Stimulated activated CD8-positive, alpha-beta memory T cell treated with anti-CD3 and anti-CD28 coated beads, Interleukin-7, amount 100 ng/mL, for 1 hour (primary cell): ENCODE measurements at places on chromosomes 7 and 10.

- no peak for DNase-seq
These were observed 120.8 kb downstream of the CDH23 start for GRCh38 chr10:71517298-71518169.

DNA sequence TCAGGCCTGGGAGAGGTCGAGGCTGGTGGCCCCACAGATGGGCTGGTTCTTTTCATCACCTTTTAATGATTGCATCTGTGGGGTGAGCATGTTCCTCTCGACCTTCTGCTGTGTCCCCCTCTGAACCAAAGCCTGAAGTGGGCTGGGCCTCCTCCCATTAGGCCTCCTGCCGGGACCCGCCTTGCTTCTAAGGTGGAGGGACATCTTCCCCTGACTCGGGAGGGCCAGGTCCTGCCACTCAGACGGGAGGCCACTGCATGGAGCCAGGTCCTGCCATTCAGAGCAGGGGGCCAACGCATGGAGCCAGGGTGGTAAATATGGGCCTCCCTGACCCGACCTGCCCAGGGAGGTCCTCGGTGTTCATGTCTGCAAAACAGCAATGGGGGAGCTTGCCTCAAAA is 188.4 kb downstream of the EBF3 start:
- DNase-seq: no peak

GRCh38 chr10:102970562-102971340 is 52.7 kb downstream of the CNNM2 start:
- no peak for DNase-seq

DNA sequence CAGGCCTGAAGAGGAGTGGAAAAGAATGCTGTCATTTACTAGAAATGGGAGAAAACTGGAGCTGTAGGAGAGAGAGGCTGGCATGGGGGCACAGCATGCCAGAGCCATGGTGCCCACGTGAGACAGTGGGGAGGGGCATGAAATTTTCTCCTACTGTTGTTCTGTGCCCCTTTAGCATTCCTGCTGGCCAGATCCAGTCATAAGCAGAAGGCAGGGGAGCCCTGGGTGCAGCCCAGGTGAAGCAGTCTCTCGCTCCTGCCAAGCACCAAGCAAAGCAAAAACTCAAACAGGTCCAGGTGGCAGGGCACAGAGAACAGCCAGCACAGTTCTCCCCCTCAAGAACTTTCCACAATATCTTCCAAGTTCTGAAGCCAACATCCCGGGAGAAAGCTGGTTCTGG is 383.2 kb downstream of the TCERG1L start:
- no peak for DNase-seq

DNA sequence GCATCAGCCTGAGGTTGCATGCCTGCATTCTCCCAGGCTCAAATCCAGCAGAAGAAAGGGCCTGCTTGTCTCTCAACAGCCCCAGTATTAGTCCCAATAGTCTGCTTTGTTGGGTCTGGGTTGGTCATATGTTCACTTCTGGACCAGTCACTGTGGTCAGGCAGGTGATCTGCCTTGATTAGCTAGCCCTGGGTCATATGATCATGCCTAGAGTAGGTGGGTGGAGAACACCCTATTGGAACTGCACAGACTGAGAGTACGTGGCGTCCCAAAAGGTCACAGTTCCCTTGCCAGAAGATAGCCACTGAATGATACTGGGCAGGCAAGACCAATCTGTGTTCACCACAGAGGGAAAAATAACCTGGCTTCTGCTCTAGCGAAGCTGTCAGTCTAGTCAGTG is 80.1 kb downstream of the SH2D4B start:
- DNase-seq: no peak

DNA sequence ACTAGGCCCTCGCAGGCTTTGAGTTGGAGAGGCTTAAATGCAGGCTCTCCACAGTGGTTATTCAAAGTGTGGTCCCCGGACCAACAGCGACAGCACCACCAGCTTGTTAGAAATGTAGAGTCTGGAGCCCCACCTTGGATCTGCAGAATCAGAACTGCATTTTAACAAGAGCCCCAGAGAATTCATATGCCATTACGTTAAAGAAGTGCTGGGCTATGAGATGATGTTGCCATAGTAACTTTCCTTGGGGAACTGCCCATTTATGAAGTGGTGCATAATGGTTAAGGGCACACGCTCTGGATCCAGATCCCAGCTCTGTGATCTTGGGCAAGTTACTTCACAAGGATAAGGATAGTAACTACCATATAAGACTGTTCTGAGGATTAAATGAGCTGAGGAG is 48.9 kb downstream of the ZCCHC24 start:
- no peak for DNase-seq

GRCh38 chr10:71774916-71775702 is 1.8 kb upstream of the VSIR start:
- no peak for DNase-seq

GRCh38 chr7:4025694-4026615 is 656.1 kb upstream of the FOXK1 start:
- DNase-seq: no peak

DNA sequence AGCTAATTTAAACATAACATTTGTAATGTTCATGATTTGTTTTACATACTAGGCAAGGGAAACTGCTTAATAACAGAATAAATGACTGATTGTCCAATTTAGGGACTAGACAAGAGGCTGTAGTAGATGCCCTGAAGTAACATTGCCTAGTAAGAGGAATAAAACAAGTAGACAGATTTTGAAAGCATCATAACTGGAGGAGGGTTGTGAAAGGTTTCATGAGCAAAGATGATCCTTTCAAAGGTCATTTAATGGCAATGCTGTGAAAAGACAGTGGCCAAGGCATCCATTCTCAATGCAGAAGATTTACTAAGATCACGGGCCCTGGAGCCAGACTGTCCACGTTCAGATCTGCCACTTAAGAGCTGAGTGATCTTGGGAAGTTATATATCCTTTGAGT is 44.8 kb upstream of the HHEX start:
- DNase-seq: no peak

GRCh38 chr10:33229252-33229948 is 105.1 kb downstream of the NRP1 start:
- DNase-seq: no peak

- no peak for DNase-seq
These were observed 14.6 kb downstream of the PPIF start for GRCh38 chr10:79361726-79362397.

DNA sequence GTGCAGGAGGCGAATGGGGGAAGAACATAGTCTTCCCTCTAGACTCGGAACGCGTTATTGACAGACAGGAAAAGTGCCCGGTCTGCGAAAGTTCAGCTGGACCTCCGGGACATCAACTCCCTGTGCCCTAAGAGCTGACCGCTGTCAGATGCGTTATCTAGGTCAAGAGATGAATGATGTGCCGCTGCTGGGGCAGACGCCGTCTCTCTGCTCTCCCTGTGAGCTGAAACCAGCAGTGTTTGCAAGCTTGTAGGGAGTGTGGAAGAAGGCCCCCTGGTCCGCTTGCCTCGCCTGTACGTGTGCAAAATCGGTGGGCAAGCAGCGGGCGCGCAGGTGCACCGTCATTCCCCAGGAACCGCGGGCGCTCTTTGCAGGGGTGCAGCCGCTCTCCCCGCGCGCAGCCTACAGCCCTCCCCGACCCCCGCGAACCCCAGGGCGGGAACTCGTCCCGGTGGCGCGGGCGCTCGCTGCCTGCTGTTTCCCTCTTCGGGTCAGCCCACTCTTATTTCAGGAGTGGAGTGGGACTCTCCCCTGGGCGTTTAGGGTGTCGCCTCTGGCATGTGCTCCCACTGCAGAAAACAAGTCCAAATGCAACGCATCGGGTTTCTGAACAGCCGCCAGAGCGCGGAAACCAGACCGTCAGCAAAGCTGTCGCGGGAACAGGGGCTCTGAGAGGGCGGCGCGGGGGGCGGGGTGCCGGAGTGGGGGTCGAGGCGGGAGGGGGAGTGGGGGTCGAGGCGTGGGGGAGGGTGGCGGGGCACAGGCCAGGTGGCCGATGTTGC is 1.8 kb upstream of the PFKFB3 start:
- peak; percentile 5 for DNase-seq

DNA sequence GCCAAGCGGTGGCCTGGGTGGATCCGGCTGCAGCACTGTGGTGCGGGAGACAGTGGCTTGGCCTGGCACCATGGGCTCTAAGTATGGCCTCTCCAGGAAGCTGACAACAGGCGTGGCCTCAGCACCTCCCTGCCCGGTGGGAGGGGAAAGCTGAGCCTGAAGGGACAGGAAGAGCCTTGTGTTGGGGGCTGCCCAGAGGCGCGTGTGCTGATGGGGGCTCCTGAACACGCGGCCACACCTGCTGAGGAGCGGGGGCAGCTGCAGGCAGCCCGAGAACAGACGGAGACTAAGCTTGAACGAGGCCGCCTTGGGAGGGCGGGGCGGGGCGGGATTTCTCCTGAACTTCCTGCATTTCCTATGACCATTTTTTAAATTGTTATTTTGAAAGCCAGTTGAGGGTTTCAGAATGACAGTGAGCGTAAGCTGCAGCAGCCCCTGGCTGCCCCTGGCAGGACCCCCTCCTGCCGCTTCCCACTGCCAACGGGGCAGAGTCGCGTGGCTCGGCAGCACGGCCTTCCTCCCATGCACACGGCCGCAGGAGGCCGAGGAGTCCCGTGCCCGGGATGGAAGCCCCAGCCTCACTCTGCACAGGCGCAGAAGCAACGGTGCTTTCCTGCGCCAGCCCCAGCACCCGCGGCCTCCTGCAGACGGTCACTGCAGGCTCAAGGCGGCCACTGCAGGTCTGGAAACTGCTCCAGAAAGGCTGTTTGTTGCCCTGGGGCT is 43.2 kb downstream of the DPYSL4 start:
- DNase-seq: no peak

GRCh38 chr10:21919906-21920305 is 83.6 kb downstream of the DNAJC1 start:
- DNase-seq: no peak

- no peak for DNase-seq
These were observed 19.3 kb downstream of the OR6B1 start for GRCh38 chr7:144019457-144019856.
